Nucleus accumbens (tissue), 56 donors: ENCODE measurements at places on chromosomes 7 and 10.

GRCh38 chr7:54015251-54015650 is 526.9 kb upstream of the VSTM2A start:
- no peak for DNase-seq

DNA sequence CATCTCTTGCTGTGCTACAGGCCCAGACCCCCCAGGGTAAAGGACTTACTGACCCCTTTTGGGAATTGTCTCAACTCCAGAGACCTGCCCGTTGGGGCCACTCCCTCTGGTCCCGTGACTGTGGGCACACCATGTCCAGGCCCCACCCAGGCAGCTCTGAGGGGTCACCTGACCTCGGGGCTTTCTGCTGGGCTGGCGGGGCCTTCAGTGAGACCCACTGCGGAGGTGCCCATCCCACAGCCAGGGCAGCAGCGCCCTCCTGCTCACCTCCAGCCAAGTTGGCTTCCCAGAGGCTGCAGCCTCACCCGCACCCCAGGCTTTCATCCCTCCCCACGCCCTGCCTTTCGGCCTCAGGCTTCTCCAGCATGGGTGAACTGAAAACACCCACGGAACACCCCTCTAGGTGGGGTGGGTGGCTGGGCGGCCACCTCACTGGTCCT is 147.2 kb downstream of the DNAJB6 start:
- DNase-seq: no peak

DNA sequence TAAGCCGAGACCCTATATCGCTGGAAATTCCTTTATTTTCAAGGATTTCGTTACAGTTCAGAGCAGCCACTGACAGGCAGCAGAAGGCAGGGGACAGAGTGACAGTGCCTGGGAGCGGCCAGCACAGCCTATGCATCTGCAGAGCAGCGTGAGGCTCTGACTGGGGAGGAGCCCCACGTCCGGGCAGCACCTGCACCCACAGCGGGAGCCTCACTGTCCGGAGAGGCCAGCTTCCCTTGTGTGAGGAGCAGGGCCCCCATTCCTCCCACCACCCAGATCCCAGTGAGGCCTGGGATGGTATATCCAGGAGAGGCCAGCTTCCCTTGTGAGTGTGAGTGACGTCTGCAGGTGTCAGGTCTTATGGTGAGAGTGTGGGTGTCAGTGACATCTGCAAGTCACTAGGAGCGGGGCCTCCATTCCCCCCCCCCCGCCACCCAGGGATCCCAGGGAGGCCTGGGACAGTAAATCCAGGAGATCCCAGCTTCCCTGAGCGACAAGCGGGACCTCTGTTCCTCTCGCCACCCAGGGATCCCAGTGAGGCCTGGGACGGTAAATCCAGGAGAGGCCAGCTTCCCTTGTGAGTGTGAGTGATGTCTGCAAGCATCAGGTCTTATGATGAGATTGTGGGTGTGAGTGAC is 259.1 kb downstream of the PTPRN2 start:
- DNase-seq: no peak

DNA sequence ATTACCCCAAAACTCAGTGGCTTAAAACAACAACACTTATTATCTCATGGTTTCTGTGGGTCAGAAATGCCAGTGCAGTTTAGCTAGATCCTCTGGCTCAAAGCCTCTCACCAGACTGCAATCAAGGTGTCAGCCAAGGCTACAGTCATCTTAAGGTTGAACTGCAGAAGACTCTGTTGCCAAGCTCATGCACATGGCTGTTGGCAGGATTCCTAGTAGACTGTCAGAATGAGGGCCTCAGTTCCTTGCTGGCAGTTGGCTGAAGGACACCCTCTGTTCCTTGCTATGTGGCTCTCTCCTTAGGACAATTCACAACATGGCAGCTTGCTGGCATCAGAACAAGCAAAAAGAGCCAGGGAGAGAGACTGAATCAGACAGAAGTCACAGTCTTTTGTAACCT is 34.7 kb downstream of the TOMM7 start:
- peak; percentile 1 for DNase-seq

DNA sequence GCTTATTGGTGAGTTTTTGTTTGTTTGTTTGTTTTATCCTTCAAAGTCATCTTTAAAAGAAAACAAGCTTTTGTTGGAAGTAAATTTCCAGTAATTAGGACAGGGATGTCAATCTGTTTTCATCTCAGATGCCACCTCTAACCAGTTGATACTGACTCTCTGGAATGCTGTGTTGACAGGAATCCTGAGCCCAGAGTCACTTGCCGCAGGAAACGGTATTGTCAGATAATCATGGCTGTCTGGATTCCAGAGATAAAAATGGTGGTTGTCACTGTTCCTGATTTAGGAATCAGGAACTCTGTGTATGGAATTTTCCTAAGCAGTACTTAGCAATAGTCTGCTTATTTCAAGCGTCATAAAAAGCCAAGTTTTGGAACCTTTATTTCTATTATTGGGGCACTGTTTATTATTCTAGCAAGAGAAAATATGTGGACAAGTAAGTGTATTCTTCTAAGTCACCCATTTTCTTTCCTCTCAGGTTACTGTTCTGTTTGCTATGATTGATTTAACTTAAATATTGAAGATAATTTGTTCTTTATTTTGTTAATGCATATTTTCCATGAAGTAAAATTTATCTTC is 39.2 kb downstream of the CDC123 start:
- no peak for DNase-seq

DNA sequence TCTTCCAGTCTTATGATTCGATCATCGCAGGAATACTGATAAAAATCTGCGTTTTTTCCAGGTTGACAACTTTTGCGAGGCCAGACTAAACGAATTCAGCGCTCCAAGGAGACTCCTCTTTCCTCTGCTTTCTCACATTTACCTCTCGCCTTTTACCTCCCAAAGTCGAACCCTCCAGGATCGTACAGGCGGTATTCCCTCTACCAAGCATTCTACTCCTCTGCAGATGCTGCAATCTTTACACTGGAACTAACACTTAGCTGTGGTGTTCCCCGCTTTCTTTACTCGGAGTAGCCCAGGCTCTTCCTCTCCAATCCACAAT is 449 bp downstream of the NUDT5 start:
- no peak for DNase-seq

DNA sequence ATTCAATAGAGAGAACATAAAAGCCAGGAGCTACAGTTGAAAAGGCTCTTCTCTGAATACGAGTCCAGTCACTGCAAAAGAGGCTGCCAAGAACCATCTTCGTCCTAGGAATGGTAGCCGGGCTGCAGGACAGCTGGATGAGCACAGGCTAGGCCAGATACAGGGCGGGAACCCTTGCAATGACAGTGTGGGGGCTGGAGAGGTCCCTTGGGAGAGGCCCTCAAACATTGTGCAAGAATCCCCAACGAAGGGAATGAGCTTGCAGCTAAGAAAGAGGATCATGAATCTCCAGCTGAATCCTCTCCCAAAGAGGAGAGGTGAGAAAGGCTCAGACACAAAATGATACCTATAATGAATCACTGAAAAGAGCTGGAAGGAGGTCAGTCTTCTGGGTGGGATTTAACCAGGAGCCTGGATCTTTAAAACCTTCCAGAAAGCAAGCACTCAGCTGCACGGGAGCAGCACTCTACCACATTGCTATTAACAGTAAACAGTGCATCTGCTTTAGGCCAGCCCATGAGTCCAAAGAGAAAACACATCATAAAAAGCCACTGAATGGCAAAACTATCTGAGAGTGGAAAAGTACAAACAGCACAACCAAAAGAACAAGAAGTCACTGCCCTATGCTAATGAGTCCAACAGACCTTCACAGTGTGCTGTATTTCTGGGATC is 287.9 kb downstream of the TNS3 start:
- DNase-seq: no peak

GRCh38 chr7:46152696-46153095 is 231.6 kb upstream of the IGFBP3 start:
- DNase-seq: no peak

DNA sequence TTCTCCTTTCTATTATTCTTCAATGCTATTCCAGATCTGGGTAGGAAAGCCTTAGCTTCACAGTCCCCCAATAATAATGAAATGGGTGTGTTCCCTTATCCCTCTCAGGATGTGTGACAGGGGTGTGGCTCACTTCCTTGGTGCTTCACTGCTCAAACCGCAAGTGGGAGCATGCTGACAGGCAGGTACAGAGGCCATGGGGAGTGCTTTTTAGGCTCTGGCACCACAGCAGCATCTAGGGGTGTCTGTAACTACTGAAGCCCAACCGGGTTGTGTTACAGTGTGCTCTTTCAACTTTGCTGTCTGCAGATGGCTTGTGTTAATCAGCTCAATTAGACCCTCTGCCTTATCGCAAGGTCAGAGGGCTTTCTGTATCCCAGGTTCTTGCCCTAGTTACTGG is 79.4 kb upstream of the CYP2C9 start:
- no peak for DNase-seq

GRCh38 chr7:99679032-99679399 is 780 bp downstream of the CYP3A5 start:
- no peak for DNase-seq

DNA sequence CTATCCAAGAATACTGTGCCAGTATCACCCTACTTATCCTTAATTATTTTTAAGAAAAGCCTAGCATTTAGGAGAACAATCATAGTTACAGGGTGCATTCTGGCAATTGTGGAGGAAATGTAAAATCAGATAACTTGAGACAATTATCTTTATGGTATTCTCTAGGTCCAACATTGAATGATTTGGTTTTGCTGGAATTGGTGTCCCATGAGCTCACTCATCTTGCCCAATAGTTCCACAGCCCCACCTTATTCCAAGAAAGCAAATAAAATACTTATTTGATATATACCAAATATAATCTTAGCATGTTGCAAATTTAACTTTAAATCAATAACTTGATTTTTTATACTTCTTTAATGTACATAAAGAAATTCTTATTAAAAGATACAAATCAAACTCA is 65.3 kb downstream of the DGKB start:
- no peak for DNase-seq

DNA sequence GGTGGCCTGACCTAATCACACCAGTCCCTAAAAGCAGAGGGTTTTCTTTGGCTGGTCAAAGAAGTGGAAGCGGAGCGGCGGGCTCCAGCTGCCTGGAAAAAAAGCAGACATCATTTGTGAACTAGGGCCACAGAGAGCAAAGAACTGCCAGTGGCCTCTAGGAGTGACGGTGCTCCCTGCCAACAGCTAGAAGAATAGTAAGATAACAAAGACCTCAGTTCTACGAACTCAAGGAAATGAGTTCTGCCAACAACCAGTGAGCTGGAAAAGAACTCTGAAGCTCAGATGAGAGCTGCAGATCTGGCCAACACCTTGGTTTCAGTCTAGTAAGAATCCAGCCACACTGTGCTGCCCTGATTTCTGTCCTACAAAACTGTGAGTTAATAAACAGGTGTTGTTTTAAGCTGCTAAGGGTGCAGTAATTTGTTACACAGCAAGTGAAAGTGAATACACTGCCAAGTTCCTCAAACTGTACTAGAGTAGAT is 178.0 kb downstream of the SRPK2 start:
- DNase-seq: no peak

DNA sequence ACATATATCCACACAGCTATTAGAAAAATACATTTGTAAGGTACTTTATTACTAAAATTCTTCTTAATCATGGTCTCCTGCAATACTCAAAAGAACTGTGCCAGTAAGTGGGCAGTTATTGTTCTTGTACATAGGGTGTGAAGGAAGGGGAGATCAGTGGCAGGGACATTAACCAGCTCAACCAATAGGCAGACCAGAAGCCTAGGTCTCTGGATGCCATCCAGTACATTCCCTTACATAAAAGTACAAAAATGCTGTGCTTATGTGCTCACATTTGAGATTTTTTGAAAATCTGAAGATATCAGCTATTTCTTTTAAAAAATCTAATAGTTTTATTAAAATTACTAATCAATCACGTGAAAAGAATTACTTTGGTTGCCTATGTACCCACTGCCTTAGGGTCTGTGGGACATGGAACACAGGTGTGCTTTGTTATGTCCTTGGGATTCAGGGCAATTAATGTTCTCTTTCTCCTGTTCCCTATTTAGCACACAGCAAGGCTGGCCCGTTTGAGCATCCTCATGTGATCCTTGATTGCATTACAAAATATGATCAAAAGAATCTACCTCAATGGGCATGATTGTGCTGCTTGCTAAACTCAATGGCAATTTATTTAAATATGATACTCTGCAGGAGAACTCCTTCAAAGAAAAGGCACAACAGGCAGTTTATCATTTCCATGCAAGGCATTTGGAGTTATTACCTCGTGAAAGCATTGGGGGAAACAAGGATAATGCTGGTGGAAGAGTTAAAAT is 22.7 kb downstream of the TWIST1 start:
- no peak for DNase-seq

- no peak for DNase-seq
These were observed 592.5 kb downstream of the KCNMA1 start for GRCh38 chr10:77045085-77045484.

- DNase-seq: no peak
These were observed 1.3 kb downstream of the FRAT2 start for GRCh38 chr10:97333351-97333600.

DNA sequence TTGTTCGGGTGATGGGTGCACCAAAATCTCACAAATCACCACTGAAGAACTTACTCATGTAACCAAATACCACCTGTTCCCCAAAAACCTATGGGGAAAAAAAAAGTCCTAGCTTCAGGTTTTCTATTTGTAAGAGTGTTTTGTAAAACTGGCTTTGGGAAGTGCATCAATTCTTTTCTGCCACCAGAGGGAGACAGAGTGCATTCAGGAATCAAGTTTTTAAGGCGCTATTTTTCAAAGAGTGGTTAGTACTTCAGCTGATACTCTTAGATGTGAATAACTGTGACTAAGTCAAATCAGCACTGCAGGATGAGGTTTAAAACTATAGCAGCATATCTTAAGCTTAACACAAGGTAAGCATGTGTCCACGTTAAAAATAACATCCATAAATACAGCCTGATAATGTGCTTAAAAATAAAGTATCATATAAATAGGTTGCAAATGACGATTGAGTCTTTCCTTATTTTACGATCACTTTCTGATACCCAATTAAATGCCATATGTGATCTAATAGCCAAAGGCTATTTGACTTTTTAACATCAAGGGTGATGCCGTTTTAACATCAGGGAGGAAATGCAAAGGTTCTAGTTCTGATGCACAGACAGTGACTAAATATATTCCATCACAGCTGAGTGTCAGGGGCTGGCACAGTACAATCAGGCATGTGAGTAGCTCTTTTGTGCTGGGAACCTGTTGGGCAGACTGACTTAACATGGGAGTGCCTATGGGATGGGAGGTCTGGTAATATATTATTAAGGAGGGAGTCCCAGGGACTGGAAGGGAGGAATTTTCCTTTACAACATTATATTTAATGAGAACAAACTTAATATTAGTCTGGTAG is 10.6 kb upstream of the LYZL2 start:
- no peak for DNase-seq

GRCh38 chr7:133698127-133698526 is 429.0 kb upstream of the LRGUK start:
- DNase-seq: no peak

GRCh38 chr7:91343420-91343960 is 79.3 kb downstream of the FZD1 start:
- DNase-seq: no peak

DNA sequence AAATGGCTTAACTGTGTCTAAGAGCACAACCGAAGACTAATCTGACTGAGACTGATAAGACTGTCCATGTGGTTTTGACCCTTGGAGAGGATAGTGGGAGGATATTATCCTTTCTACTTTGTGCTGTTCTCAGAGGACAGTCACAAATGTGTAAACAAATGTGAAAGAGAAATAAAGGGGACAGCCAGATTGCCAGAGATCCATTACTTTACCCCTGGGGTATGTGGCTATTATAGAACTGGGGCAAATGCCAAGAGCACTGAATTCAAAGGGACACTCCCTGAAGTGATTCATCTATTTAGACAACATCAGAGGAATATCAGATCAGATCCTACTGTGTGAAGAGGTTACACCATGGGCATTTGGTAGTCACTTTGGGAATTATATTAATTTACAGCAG is 154.7 kb downstream of the RNLS start:
- no peak for DNase-seq

GRCh38 chr7:16712916-16713315 is 40.6 kb upstream of the TSPAN13 start:
- DNase-seq: no peak
